ENCODE measurements at places on chromosomes 6 and 20.
A peak's percentile ranks its signal among the peaks of the same experiment; 100 is the strongest.

GRCh38 chr6:128558924-128559323, 38.5 kb upstream of the PTPRK start:
- DNase-seq, result no peak

DNA sequence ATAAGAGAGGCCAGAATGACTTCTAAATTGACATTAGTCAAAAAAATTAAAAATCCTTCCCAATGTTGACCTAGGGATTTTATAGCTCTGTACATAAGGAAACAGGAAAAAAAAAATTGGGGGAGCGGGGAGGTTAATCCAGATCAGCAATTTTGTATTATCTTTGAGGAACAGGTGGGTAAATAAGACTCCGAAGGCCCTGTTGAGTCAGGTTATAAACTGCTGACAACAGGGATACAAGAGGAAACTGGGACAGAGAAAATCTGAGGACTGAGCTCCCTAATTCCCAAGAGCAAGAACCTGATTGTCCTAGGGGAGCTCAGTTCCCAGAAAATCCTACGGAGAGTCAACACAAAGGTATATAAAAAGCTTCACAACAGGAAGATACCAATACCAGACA, 26.8 kb upstream of the CRIP3 start:
- no peak for DNase-seq

GRCh38 chr6:152207915-152208714, 400.6 kb downstream of the ESR1 start:
- DNase-seq, result no peak

- DNase-seq, result no peak
Measured at GRCh38 chr6:39339868-39340550, 17.5 kb upstream of the KCNK16 start.

DNA sequence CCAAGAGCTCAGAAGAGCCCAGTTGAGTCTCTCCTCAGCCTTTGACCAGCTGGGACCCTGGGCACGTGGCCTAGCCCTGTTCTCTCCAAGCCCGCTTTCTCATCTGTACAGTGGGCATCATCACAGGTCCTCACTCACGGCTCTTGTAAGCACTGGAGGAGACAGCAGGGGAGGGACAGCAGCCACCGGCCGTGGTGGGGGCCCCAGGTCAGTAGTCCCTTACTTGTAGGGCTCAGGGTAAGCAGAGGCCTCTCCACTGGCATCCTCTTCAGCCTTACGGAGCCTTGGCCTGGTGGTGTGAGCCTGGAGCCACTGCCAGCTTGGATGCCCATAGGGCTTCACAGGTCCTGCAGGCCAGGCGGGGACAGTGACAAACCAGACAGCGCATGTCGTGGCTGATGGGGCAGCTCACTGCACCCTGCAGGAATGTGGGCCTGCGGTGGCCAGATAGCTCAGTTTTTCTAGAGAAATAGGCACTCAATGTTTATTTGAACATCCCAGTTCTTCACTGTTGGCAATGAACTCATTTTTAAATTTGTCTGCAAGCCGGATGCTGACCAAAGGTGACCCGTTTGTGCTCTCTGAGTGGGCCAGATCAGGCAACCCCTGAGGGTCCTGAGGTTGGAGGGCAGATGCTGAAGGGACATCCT, 65.1 kb downstream of the ADNP start:
- DNase-seq, result no peak

DNA sequence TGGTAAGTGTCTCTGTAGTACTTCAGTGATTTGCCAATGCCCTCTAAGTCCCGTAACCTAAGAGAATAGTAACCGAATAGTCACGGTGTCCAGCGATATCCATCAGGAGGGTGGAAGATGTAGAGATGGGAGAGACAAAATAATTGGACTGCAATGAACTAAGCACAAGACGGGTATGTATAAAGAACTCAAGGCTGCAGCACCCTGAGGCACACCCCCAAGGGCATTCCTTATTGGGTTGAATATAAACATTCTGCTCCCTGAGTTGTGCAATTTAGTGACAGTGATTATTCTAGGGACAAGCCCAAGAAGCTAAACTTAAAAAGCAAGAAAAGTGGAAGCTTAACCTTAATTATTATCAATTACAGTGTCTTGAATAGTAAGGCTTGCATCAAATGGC, 14.6 kb downstream of the DST start:
- DNase-seq, result no peak

DNA sequence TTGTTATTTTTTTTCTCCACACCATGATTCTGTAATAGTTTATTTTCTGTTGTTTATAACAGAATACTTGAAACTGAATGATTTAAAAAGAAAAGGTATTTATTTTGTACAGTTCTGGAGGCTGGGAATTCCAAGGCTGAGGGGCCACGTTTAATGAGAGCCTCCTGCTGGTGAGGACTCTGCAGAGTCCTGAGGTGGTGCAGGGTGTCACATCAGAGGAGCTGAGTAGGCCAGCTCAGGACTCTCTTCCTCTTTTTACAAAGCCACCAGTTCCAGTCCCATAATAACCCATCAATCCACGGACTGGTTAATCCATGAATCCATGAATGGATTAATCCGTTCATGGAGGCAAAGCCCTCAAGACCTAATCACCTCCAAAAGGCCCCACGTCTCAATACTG, 71.6 kb downstream of the TFAP2A start:
- no peak for DNase-seq

DNA sequence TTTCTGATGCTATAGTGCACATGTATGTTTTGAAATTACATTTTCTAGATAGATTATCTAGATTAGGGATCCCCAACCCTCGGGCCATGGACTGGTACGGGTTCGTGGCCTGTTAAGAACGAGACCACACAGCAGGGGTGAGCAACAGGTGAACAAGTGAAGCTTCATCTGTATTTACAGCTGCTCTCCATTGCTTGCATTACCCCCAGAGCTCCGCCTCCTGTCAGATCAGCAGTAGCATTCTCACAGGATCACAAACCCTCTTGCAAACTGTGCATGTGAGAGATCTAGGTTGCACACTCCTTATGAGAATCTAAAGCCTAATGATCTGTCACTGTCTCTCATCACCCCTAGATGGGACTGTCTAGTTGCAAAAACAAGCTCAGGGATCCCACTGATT, 10.4 kb downstream of the CEP57L1 start:
- DNase-seq, result no peak

DNA sequence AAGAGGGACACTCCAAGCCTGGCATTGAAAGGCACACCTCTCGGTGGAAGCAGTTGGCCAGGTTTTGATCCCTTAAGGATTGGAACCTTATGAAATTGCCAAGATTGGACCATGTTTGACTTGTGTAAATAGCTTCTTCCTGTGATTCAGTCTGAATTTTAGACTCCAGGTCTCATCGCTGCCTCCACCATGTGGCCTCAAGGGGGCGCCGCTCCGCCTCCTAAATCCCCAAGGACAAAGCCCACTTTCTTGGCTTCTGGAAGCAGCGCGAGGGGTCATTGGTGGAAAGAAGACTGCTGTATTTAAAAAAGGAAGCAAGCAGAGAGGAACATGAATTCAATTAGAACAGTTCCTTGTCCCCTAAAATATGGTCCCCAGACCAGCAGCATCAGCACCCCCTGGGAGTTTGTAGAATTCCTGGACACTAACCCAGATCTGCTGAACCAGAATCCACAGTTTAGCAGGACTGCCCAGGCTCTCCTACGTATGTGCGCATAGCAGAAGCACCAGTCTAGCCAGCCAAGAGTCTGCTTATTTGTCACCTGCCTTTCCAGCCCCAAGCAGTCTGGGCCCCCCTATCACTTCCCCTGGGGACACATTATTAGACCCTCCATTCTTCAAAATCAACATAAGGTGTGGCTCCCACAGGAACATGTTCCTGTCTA, 108.5 kb downstream of the LY86 start:
- no peak for DNase-seq

DNA sequence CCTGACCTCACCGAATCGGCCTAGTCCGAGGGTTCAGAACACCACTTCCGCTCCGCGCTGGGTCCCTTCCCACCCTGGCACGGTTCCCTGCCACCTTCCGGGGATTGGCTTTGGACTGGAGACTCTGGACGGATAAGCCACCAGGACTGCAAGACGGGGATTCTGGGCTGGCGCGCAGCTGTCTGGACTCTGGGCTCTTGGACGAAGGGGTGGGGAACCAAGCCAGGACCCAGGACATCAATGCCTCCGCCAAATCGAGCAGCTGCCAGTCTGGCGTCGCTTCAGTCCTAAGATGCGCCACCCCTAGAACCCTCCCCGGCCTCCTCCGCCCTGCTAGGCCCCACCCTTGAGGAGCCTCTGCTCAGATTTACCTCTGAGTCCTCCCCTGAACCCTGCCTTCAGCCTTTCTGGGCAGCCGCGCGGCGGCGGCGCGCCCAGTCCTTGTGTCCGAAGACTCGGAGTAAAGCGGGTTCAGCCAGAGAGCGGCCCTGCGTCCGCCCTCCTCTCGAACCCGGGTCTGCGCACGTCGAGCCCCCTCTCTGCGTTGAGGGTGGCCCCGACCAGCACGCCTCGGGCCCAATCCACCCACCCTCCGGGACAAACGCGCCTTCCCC, 1.2 kb downstream of the KCNK17 start:
- DNase-seq, result no peak

- no peak for DNase-seq
Measured at GRCh38 chr6:111667931-111668330, 62.3 kb upstream of the TRAF3IP2 start.

GRCh38 chr6:63543982-63544381, 28.3 kb upstream of the LOC128125822 start:
- DNase-seq, result no peak

- no peak for DNase-seq
Measured at GRCh38 chr6:42449917-42450476, 1.7 kb downstream of the TRERF1 start.

GRCh38 chr6:149921361-149921760, 1.6 kb downstream of the RAET1G start:
- no peak for DNase-seq

DNA sequence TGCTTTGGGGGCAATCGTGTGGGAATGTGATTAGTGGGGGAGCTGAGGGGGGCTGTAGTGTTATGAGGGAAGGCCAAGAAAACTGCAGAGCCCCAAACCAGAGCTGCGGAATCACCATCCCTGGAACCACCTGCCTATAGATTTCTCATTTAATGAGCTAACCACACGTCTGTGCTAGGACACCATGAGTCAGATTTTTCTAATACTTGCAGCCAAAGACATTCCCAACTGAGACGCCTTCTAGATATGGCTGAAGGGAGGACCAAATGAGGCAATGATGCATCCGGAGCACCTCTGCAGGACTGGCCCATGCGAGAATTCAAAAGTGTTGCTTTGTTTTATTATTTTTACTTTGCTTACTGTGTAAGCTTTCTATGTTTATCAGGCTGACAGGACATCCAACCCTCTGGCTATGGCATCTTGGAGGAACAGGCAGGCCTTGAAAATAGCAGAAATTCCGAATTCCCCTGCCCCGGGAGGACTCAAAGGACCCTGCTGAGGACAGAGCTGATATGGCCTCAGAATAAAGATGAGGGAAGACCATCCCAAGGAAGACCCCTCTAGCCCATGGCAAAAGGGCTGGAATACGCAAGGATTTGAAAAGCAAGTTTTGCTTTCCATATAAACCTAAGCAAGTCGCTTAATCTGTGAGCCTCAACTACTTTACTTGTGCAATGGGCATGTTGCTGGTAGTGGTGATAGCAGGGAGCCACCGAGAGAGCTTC, 3.1 kb upstream of the PTGIS start:
- no peak for DNase-seq

- no peak for DNase-seq
Measured at GRCh38 chr6:159609652-159610178, 83.3 kb downstream of the SOD2 start.

GRCh38 chr20:57411406-57412283, 20.4 kb downstream of the RBM38 start:
- DNase-seq, result no peak

DNA sequence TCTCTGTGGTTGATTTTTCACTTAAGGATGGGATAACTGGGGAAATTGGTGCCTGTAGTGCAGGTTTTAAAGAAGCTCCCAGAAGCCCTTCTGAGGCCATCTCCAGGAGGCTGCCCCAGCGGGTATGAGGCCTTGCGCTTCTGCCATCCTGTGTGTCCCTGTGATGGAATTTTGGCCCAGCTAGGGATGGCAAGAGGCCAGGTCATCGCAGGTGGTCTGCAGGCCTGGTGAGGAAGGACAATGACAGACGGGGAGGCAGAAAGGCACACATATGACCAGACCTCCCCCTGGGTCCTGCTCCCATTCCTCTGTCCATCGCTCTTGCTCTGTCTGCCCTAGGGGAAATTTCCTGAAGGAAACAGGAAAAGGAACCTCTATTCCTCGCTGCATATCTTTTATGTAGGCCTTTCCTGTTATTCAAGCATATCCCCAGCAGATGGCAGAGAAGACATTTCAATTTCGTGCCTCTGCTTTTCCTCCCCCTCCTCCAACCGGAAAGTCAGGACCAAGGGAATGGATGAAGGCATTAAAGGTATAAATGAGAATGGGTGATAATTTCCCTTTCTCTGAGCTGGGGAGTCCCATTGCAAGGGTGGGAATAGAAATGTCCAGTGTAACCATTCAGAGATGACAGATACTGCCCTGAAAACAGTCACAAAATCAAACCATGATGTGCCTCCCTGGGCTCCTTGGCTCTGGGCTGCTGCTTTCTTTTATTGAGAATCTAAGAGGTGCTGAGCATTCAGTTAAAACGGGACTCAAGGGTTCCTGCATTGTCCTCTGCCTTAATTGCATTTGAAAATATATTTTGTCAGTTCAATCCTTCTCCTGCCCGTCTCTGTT, 17.6 kb upstream of the HLA-F start:
- peak; percentile 51 for DNase-seq

DNA sequence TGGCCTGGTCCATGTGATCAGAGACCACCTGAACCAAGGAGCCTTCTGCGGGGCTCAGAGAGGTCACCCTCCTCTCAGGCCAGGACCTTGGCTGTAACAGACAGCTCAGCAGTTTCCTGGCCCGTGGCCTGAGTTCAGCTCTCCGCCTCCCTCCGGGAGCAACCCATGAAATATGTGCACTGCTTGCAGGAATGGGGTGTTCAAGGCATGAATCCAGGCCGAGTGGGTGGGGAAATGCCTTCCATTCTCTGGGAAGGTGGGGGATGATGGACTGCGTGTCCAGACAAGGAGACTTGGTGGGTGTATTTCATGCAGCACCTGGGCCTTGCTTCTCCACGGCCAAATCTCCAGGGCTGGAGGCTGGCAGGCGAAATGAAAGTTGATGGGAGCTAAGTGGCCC, 46.0 kb downstream of the SIRPA start:
- no peak for DNase-seq

GRCh38 chr6:24766680-24767462, 7.9 kb upstream of the GMNN start:
- peak; percentile 49 for DNase-seq

DNA sequence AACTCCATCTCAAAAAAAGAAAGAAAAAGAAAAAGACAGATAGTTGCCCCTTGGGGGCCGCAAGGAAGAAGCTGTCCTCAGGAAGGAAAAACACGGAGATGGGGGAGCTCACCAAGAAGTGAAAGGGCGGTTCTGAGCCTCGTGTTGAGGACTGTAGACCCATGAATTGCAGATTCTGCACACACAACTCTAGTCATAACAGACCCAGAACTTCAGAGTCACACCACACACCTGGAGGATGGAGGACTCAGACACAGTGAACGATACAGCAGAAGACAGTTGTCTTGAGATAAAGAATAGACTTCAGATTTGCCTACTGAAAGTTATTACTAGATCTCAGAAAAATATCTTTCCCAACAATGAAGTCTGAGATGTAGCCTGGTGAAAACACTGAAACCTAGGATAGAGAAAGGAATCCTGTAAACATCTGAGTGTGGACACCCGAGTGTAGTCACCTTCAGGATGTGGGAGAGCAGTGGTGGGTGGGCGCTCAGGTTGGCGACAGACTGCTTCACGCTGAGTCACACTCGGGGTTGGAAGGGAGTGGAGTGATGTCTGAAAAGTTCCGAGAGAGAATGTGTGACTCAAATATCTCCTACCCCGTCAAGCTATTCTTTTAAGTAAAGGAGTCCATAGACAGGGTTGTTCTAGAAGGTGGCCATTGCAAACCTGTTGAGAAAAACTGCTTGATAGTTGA, 88.1 kb downstream of the MAP3K4 start:
- peak; percentile 51 for DNase-seq

GRCh38 chr20:32034581-32035425, 17.2 kb upstream of the HCK start:
- peak; percentile 14 for DNase-seq

All from CD4-positive, alpha-beta T cell treated with Interleukin-12 subunit alpha and Interleukin-12 subunit beta, for 1 hour (primary cell).